ENCODE measurements at places on chromosomes 5 and 9.

GRCh38 chr9:21141427-21141882, at the start of gene IFNW1:
TSS of gene IFNW1 (minus strand) at chr9:21141832. CDS start at chr9:21141570, 262 bp downstream.
- no peak for DNase-seq

DNA sequence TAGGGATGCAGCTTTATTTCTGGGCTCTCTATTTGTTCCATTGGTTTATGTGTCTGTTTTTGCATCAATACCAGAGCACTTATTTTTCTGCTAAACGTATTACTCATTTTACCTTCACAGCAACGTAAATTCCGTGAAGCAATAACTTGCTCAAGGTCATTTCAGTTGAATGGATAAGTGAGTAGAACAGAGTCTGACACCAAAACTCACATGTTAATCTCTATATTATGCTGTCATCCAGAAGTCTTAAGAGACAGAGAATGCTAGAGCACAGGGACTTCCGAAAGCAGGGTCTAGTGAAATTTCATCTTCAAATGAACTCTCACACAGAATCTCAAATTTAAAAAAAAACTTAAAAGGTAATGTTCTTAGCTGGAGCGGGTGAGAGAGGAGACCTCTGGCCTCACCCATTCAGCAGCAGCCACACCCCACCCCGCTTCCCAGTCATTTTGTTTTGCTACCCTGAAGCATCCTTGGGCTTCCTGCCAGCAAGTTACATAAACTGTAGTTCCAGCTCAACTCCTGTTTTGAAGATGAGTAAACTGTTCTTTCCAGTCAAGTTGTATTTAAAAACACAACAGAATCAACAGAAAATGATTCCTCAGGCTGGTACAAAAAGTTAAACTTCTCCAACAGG, 69.3 kb downstream of the TRIM36 start:
- peak; percentile 59 for DNase-seq

GRCh38 chr9:12425878-12426864, 267.0 kb upstream of the TYRP1 start:
- peak; percentile 70 for DNase-seq

DNA sequence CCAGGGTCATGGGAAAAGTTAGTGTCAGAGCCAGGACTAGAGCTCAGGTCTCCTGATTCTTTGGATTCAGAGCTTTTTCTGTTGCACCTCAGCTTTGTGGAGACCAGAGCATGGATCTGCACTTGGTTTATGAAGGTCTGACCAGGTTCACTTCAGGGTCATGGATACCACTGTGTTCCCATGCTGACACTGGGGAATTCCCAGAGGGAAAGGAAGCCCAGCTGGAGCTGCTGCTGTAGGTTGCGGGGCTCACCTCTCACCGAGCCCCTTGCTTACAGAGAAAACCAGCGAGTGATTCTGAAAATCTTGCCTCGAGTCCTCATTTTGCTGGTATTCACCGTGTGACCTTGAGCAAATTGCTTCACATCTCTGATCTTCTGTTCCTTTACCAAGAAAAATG, 83.0 kb downstream of the RGS3 start:
- DNase-seq: no peak

- DNase-seq: peak; percentile 54
Observed at GRCh38 chr5:175706499-175706898, 48.6 kb downstream of the HRH2 start.

GRCh38 chr5:145978708-145979107, 42.3 kb downstream of the SH3RF2 start:
- peak; percentile 71 for DNase-seq

DNA sequence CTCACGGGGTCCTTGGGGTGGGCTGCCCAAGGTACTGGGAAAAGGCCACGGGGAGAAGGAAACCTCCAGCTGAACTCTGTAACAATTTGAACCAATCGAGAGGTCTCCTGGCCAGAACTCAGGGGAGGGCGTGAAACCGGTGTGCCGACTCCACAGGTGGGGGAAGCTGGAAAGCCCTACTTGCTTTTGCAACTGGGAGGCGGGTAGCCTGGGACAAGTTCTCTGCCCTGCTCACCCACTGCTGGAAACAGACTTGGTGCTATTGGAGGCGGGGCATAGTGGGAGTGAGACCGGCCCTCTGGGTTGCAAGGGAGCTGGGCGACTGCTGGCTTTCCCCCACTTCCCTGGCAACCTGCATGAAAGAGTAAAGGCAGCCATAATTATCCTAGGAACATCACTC, 73.2 kb upstream of the SLIT3 start:
- no peak for DNase-seq

- DNase-seq: no peak
Observed at GRCh38 chr9:114177423-114178064, 22.2 kb downstream of the COL27A1 start.

DNA sequence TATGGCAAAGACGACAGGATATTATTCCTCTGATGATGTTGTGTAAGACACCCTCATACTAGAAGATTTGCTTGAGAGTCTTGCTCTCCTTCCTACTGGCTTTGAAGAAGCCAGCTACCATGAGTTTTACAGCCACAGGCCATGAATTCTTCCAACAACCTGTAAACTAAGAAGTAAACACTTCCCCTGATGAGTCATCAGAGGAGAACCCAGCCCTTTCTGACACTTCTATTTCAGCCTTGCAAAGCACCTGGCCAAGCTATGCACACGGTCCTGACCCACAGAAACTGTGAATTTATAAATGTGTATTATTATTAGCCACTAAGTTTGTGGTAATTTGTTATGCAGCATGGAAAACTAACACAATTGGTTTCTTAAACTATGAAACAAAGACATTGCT, 288.8 kb upstream of the ADAMTSL1 start:
- peak; percentile 22 for DNase-seq

GRCh38 chr5:60066502-60066901, 173.0 kb upstream of the PDE4D start:
- DNase-seq: no peak

DNA sequence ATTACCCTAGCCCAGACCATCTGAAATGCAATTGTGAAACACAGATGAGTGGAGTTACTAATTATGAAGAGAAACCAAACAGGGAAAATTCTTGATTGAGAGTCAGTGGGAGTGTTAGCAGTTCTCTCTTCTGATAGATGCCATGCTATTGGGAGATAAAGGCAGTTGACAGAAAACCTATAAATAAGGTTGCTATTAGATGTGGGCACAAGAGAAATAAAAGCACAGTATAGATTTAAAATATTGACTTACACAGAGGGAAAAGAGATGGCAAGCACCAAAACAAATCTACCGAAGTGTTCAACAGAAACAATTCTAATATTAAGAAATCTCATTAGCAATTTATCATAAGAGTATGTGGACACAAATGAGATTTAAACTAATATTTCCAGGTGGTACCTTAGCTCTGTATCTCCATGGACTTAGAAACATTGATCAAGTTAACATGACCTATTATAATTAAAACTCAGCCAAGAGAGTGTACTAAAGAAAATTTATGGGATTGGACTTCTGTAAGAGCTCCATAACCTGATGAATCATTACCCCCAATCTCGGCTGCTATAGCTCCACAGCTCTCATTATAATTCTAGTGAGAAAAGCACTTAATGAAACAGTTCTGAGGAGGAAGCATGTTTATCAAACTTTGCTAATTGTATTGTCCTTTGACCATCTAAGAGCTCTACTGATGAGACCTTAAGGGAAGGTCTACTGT, 665.0 kb upstream of the RIOK2 start:
- no peak for DNase-seq

GRCh38 chr9:80061096-80061495, 489.3 kb downstream of the TLE4 start:
- DNase-seq: no peak

DNA sequence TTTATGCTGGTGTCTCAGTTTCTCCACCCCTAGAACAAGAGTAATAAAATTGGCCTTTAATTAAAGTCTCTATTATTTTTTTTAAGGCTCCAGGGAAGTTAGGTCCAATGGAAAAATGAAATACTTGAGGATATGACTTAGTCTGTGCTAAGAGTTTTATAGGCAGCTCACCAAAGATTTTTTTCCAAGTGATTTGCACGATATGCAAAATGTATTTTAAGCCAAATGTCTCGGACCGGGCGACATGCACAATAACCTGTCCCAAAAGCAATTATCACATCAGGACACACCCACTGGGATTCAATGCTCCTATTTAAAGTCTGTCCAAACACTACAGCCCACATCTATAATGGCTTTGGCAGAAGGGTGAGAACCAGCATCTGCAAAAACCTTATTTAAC, 136.1 kb upstream of the ANKH start:
- DNase-seq: peak; percentile 57

DNA sequence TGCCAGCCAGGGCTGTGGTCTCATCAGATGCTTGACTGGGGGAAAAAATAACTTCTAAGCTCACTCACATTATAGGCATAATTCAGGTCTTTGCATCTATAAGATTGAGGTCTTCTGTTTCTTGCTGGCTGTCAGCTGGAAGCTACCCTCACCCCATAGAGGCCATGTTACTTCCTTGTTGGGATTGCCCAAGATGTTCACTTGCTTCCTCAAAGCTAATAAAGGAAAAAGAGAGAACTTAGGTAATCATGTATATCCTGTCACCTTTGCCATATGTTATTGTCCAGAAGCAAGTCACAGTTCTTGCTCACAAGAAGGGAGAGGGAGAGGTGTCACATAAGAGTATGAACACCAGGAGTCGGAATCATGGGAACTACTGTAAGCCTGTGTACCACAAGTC, 38.7 kb upstream of the ANKRD34B start:
- no peak for DNase-seq

GRCh38 chr9:136916330-136917184, 28.0 kb downstream of the FBXW5 start:
- DNase-seq: no peak

- peak; percentile 80 for DNase-seq
Observed at GRCh38 chr5:140806834-140807775, at the start of gene PCDHA4. TSS of gene PCDHA4 (plus strand) at chr5:140807068.

DNA sequence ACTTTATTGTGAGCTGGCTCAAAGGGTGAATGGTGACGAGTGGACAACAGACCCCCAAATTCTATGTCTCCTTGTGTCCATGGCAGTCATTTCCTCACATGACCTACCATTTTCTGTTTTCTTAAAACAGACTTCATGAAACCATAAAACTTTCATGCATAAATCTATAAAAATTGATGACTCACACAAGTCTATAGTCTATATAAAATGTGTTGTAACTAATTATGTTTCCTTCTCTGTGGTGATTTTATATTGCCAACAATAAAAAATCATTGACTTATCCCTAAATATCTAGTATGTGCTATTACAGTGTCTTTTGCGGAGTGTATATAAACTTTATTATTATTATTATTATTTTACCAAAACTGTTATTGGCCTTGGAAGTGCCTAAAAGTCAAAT, 382.4 kb downstream of the MAT2B start:
- DNase-seq: no peak

DNA sequence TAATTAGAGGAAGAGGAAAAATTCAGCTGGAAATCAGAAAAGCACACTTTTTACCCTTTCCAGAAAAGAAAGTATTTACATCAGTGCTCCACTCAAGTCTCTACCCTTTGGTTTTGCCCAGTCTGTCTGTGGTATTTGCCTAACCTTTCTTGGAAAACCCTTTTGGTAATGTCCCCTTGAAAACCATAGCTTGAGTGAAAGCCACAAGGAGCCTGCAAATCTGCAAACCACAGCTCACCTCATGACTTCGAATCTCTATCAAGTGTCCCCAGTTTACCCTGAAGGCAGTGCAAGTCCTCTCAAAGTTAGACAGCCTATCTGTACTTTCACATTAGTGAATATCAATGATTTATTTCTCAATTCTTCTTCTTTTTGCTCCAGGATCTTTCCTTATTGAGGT, 162.1 kb upstream of the TSLP start:
- DNase-seq: no peak

DNA sequence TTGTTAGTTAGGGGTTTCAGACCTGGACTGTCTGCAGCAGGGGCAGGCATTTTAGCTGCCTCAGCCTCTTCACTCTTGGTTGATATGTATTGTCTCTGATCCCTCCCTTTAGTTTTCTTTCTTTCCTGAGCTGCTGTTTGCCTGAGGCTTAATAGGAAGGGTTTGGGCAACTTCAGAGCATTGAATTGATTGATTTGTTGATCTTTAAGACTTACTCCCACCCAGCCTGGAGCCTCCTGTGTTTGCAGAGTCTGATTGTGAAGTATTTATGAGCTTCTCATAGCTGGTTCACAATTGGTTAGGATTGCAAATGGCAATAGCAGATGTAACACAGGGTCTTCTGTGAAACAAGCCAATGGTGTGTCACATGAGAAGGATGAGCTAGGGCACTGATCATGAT, 671.8 kb upstream of the SEMA6A start:
- DNase-seq: peak; percentile 81

GRCh38 chr5:161676103-161676502, 9.4 kb upstream of the GABRA6 start:
- DNase-seq: peak; percentile 14

GRCh38 chr5:2173151-2173834, 290.6 kb upstream of the IRX4 start:
- no peak for DNase-seq

GRCh38 chr9:4769321-4770080, 23.2 kb upstream of the RCL1 start:
- no peak for DNase-seq

- no peak for DNase-seq
Observed at GRCh38 chr9:113851873-113852272, 24.2 kb upstream of the ZNF618 start.

GRCh38 chr9:72257814-72258213, 107.2 kb downstream of the ZFAND5 start:
- no peak for DNase-seq

GRCh38 chr5:88707216-88707965, 175.6 kb downstream of the MEF2C start:
- DNase-seq: no peak

- DNase-seq: no peak
Observed at GRCh38 chr5:139695178-139695573, 47.0 kb downstream of the CXXC5 start.

DNA sequence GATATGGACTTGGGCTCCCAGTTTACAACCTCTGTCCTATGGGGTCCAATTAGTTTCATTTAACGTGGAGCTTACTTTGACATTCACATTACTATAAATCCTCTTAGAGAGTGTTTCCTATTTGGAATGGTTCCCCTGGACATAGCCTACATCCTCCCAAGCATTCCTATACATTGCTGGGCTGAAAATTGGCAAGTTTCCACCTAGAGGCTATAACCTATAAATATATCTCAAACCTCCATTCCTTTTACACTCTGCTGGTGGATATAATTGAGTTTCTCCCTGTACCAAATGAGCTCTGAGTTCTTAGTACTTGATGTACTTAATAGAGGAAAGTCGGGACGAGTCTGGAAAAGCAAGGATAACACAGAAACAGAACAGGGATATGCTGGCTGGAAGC, 172.8 kb downstream of the ASTN2 start:
- no peak for DNase-seq

DNA sequence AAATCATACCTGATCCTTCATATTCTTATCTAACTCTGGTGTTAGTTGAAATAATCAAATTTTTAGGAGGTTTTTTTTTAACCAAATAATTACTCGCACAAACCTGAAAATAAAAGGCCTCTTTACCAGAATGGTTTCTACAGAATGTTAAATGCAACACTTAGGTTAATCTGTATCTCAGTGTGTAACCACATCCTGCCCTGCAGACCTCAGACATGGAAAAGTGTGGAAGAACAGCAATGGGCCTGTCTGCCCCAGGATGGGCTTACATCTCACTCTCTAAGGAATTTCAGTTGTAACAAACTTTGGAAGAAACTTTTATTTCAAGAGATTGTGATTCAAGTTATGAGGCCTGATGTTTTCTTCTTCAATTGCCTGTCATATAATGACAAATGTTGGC, 32.5 kb upstream of the MIER3 start:
- DNase-seq: no peak

- no peak for DNase-seq
Observed at GRCh38 chr9:115757461-115757860, 396.1 kb upstream of the PAPPA start.

GRCh38 chr9:114805670-114806525, at the start of gene TNFSF15:
TSS of gene TNFSF15 (minus strand) at chr9:114806039. CDS start at chr9:114806012, 27 bp downstream.
- DNase-seq: peak; percentile 85

GRCh38 chr9:131824155-131824594, 84.3 kb upstream of the RAPGEF1 start:
- peak; percentile 60 for DNase-seq

Measured in NCI-H69 (cell line).